Pericardium fibroblast (primary cell): ENCODE measurements at places on chromosomes 4 and X. TPM values are rescaled to one million over a fixed set of nuclear protein-coding genes. Genes with fewer than 3 reads are reported as not detected.

Gene BMP3
- under 0.01 TPM in 1 of 2 replicates, not detected in the other for total RNA-seq

Gene PPP1R2C
- total RNA-seq: not detected in 2 replicates

Gene MUC7
- not detected in 2 replicates for total RNA-seq

Gene NR0B1
- not detected in 2 replicates for total RNA-seq

Gene PRRG3
- total RNA-seq: not detected in 2 replicates

Gene ARMCX1
- 24.7 and 34.0 TPM in 2 replicates for total RNA-seq

Gene PNMA5
- total RNA-seq: not detected in 2 replicates

Gene LINC00632
- 24.2 and 36.3 TPM in 2 replicates for total RNA-seq

Gene GPR50
- total RNA-seq: not detected in 2 replicates

Gene SPANXC
- not detected in 2 replicates for total RNA-seq

Gene FGFBP1
- not detected in 2 replicates for total RNA-seq

Gene TCEAL3
- total RNA-seq: 38.0 and 98.5 TPM in 2 replicates

Gene DCUN1D4
- total RNA-seq: 18.0 and 22.1 TPM in 2 replicates

Gene GLRA3
- not detected in 2 replicates for total RNA-seq

Gene DYNLT3
- total RNA-seq: 9.3 and 30.3 TPM in 2 replicates

Gene TLL1
- total RNA-seq: under 0.01 and 0.12 TPM in 2 replicates

Gene ARX
- not detected in 2 replicates for total RNA-seq

Gene ATG4A
- 5.5 and 7.1 TPM in 2 replicates for total RNA-seq

Gene ITGB1BP2
- 0.23 and 2.0 TPM in 2 replicates for total RNA-seq

Gene TMSB15A
- 1.8 TPM in 1 of 2 replicates, not detected in the other for total RNA-seq

Gene ANXA10
- total RNA-seq: 0.85 TPM in 1 of 2 replicates, not detected in the other

Gene MAGEC2
- not detected in 2 replicates for total RNA-seq

Gene PARM1
- 0.77 and 7.7 TPM in 2 replicates for total RNA-seq

Gene ZDHHC9
- total RNA-seq: 28.2 and 41.0 TPM in 2 replicates

Gene WNK3
- total RNA-seq: 1.2 and 1.4 TPM in 2 replicates

Gene FGF13
- total RNA-seq: 0.35 and 2.0 TPM in 2 replicates

Gene GLRA2
- total RNA-seq: not detected in 2 replicates

Gene OTUD6A
- not detected in 2 replicates for total RNA-seq

Gene IL1RAPL1
- 0.58 and 1.5 TPM in 2 replicates for total RNA-seq

Gene HEPH
- total RNA-seq: 23.2 and 26.9 TPM in 2 replicates

Gene ITIH6
- total RNA-seq: not detected in 2 replicates

Gene PCYT1B
- 0.09 and 1.1 TPM in 2 replicates for total RNA-seq

Gene CT47B1
- not detected in 2 replicates for total RNA-seq

Gene NKX3-2
- 0.09 and 0.23 TPM in 2 replicates for total RNA-seq

Gene CCDC149
- 3.5 and 12.1 TPM in 2 replicates for total RNA-seq

Gene SLC25A6
- 383 and 576 TPM in 2 replicates for total RNA-seq

Gene CCDC158
- total RNA-seq: under 0.01 TPM in 2 replicates

Gene SOWAHB
- total RNA-seq: not detected in 2 replicates

Gene CTAG2
- total RNA-seq: not detected in 2 replicates

Gene CFAP299
- not detected in 2 replicates for total RNA-seq

Gene DLG3
- 3.3 and 7.9 TPM in 2 replicates for total RNA-seq

Gene BEND2
- total RNA-seq: not detected in 2 replicates

Gene ARHGAP4
- 0.58 and 4.5 TPM in 2 replicates for total RNA-seq

Gene NAAA
- total RNA-seq: 43.0 and 67.9 TPM in 2 replicates

Gene MXRA5
- 0.23 and 0.94 TPM in 2 replicates for total RNA-seq
